ENCODE measurements at places on chromosomes 13 and 19. TPM values are rescaled to one million over a fixed set of nuclear protein-coding genes. Genes with fewer than 3 reads are reported as not detected.

GRCh38 chr13:102176846-102177245 is 225.0 kb downstream of the FGF14 start:
- no peak for ATAC-seq

DNA sequence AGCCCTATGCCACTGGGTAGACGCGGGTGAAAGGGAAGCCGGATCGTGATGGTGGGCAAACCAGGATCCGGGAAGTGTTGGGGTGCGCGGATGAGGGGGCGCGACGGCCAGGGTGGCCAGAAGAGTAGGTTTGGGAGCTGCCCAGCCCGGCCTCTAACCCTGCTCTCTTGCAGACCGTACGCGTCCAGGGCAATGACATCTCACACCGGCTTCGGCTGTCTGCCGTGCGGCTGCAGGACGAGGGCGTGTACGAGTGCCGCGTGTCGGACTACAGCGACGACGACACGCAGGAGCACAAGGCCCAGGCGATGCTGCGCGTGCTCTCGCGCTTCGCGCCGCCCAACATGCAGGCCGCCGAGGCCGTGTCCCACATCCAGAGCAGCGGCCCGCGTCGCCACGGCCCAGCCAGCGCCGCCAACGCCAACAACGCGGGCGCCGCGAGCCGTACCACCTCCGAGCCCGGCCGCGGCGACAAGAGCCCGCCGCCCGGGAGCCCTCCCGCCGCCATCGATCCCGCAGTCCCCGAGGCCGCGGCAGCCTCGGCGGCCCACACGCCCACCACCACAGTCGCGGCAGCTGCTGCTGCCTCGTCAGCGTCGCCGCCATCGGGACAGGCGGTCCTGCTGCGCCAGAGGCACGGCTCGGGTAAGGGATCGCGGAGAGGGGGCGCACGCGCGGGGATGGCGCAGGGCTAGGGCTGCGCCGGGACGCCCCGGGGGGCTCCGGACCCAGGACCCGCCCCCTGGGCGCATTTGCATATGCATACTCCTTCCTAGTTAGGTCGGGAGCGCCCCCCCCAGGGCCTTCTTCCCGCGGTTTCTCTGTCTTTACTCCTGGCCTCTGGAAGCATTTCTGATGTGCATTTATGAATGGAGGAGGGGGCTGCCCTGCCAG is 4.1 kb downstream of the VSTM2B start:
- ATAC-seq, result no peak

DNA sequence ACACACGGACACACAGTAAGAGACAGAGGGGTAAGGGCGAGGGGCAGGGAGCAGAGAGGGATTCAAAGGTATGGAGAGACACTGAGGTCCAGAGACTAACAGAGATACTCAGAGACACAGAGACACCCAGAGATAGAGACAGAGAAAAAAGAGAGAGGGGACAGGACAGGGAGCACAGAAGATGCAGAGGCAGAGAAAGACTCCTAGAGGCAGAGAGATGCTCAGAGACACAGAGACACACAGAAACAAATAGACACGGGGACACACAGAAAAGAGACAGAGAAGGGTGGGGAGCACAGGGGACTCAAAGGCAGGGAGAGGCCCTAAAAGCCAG is 39.8 kb downstream of the DEDD2 start:
- no peak for ATAC-seq

- ATAC-seq, result no peak
These were observed 368.0 kb upstream of the SGCG start for GRCh38 chr13:22812793-22813192.

GRCh38 chr13:60590800-60591747 is 194.1 kb downstream of the TDRD3 start:
- no peak for ATAC-seq

DNA sequence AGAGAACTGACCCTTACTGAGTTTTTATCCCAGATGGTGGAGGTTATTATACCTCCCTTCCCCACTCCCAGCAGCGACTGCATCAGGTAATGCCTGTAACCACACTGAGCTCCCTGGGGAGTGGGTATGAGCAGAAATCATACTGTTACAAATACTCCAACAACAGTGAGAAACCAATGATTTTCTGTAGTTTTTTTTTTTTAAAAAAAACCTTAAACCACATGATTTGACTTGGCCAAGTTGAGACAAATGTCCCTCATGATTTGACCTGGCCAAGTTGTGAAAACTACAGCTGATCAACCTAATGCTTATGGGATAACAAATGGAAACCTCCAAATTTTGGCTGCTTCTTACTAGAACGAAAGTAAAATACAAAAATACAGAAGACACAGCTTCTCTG is 33.1 kb upstream of the SERP2 start:
- ATAC-seq, result no peak

DNA sequence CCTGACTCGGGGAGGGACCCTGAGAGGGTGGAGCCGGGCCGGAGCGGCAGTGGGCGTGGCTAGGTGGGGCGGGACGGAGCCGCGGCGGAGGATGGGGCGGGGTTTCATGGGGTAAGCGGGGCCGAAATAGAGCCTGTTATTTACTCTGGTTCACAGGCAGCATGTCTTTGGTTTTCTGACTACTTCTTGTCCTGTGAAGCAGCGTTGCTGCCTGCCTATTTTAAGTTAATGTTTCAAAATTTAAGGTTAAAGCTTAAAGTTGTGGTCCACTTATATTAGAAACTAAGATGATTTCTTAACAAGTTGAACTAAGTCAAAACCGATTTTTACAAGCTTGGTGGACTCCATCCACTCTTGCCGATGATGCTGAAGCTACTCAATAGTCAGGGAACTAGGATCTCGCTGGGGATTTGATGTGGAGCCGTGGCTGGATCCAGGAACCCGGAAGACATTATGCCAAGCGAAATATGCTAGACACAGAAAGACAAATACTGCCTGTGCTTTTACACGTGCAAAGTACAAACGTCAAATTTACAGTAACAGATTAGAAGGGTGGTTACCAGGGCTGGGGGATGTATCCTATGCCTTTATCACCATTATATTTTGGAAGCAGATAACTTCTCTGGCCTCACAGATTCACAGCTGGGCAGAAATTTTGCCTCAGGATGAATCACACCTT is 433 bp upstream of the ZNF616 start:
- ATAC-seq, result peak; percentile 98

- no peak for ATAC-seq
These were observed 1292.9 kb downstream of the PCDH9 start for GRCh38 chr13:65937251-65937650.

DNA sequence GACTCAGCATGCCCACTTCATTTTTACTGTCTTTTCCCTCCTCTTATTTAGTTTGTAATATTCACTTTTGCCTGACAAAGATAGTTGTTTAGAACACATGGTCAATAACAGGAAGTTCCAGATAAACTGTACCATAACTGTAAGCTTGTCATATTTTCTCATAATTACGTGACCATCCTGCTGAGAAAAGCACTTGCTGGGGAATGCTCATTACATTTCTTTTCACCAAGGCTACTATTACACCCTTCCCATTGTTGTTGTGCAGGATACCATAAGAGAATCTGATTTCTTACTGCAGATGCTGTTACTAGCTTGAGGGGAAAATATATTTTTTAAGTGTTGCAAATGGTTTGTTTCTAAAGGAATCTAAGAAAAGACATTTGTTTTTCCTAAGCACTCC is 111.7 kb upstream of the SLITRK6 start:
- ATAC-seq, result no peak

Gene SERPINE3
- not detected for total RNA-seq

Gene ILF3
- total RNA-seq, result 113 TPM

Gene FAM216B
- total RNA-seq, result not detected

Gene GJB6
- 2.8 TPM for total RNA-seq

Gene ANGPTL4
- 48.2 TPM for total RNA-seq

Gene ZNF723
- not detected for total RNA-seq

Measured in gastroesophageal sphincter (tissue), 4 donors.